ENCODE measurements at places on chromosomes 11 and 22.
A peak's percentile ranks its signal among the peaks of the same experiment; 100 is the strongest.

DNA sequence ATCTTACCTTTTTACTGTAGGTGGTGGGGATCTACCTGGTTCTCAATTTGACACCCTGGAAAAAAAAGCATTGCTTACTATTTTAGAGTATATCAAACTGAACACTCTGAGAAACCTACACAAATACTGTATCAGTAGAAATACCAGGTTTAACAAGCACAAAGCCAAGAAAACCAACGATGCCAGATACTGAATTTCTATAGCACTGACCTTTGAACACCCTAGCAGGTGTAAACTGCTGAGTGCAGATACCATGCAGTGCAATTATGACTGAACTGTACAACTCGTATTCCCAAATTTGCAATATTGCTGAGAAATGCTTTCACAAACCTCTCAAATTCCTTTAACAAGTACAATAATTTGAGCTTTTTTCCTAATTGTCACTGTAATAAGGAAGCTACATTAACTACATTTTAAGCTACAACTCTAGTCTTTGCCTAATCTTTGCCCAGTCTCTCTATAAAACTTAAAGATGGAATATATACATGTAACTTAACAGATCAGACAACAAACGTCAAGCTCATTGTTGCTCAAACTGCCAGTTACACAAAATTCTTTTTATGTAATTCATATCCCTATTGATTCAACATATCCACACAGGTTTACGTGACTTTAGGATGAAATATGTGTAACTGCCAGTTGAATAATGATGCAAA is 8.9 kb downstream of the TAF1D start:
- DNase-seq, result no peak

GRCh38 chr22:19970479-19971275 is 29.1 kb upstream of the TXNRD2 start:
- peak; percentile 47 for DNase-seq

DNA sequence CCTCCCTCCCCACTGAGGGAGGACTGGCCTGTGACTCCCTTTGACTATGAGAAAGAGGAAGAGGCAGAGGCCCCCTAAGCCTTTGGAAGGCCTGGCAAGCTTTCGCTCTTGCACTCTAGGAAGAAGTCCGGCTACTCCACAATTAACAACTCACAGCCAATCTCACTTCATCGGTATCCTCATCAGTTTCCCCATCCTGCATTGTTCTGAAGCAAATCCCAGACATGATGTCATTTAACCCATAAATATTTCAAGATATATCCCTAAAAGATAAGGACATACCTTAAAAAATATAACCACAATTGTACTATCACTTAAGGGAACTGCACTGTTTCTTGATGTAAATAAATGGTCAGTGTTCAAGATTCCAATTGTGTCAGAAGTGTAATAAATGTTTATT is 63.1 kb downstream of the CWC15 start:
- no peak for DNase-seq

GRCh38 chr11:2529173-2529572 is 84.4 kb downstream of the KCNQ1 start:
- DNase-seq, result no peak

DNA sequence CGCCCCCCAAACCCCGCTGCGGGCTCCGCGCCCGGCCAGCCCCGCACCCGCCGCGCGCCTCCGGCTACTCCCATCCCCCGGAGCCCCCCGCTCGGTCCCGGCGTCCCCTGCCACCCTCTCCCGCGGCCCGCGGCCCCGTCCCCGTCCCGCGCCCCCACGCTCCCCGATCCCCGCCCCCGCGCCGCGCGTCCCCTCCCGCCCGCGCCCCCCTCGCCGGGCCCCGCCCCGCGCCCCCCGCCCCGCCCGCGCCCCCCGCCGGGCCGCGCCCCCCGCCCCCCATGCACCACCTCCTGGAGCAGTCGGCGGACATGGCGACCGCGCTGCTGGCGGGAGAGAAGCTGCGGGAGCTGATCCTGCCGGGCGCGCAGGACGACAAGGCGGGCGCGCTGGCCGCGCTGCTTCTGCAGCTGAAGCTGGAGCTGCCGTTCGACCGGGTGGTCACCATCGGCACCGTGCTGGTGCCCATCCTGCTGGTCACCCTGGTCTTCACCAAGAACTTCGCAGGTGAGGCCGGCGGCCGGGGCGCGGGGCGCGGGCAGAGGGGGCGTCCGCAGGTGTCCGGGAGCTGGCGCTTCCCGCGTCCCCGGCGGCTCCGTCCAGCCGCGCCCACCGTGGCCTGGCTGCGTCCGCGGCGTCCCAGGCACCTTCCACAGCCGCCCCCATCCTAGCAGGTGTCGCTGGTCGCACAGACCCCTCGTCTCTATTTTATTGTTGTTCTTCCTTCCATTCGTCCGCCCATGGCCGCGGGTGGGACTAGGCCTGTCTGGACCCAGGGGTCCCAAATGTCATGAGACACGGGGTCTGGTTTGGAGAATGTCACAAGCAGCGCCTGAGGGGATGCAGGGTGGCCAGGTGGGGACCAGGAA is at the start of gene PANX2:
PANX2 (plus strand) TSS at position 279 of the 866 bp plus-strand sequence; CDS start at position 279, 0 bp downstream.
- DNase-seq, result no peak

DNA sequence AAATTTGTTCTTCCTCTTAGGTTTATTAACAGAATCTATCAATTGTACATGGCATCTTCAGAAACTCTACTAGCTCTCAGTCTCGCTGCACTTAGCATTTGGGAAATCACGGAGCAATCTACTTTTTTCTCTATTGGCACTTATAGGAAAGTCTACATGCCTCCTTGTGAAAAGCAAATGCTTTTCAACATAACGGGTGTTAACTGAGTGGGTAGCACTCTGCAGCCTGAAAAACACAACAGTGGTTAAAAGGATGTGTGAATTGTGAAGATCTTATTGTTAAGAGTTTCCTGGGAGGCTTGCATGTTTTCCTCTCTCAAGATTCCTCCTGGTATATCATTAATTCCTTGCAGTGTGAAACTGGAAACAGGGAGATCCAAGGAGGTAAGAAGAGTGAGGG is 204.2 kb upstream of the SESN3 start:
- DNase-seq, result no peak

GRCh38 chr22:26789951-26790350 is 132.6 kb downstream of the MIAT start:
- no peak for DNase-seq

- DNase-seq, result no peak
These were observed 68.5 kb downstream of the SHANK2 start for GRCh38 chr11:71183878-71184277.

- no peak for DNase-seq
These were observed 4.0 kb upstream of the SEC14L2 start for GRCh38 chr22:30392661-30393321.

- no peak for DNase-seq
These were observed 82.5 kb upstream of the TEAD1 start for GRCh38 chr11:12591706-12592105.

GRCh38 chr11:59968395-59968783 is 4.6 kb downstream of the OOSP4A start:
- DNase-seq, result no peak

DNA sequence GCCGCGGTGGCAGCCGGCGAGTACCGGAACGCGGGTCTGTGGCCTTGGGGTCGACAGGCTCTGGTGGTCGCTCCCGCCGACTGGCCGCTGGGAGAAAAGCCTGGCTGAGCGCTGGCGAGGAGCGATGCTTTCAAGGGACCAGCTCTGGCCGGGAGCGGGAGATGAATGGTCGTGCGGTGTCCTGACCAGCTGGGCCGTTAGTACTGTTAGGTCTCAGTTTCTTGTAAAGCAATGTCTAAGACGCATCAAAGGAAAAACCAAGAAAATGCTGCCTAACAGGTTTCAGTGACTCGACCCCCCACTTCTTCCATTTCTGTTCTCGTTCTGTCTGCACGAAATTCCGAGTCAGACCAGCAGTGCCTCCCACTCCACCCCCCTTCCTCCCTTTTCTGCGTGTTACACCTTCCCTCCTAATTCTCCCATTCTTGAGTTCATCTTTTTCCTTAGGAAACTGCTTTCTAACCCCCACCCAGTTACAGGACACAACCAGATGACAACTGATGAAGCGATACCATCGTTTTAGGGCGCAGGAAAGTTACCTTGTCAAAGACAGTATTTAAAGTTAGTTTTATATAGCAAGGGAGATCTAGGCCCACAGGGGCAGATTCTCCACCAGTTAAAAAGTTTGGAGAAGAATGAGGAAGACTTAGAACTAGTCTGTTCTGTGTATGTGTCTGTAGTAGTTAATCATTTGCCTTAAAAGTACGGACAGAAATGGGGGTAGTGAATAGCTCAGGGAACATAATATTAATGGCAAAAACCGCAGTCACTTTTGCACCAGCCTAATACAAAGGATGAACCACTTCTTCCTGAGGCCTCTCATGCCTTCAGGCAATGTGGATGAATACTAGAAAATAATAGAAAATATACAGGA is 1.0 kb downstream of the CUL5 start:
- no peak for DNase-seq

- DNase-seq, result no peak
These were observed 55.9 kb downstream of the PPFIA1 start for GRCh38 chr11:70326365-70326811.

DNA sequence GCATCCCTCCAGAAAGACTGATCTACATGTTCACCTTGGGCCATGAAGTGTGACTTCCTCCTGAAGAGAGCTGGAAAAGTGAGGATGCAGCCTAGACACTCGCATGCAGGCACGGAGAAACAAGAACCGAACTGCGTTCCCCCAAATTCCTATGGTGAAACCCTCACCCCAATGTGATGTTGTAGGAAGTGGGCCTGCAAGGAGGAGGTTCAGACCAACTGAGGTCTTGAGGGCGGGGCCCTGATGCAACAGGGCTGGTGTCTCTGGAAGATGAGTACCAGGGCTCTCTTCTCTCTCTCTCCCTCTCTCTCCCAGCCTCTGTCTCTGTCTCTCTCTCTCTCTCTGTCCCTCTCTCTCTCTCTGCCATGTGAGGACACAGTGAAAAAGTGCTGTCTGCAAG is 501.1 kb downstream of the BRD1 start:
- DNase-seq, result no peak

- no peak for DNase-seq
These were observed 15.7 kb upstream of the IL10RA start for GRCh38 chr11:117970400-117971024.

DNA sequence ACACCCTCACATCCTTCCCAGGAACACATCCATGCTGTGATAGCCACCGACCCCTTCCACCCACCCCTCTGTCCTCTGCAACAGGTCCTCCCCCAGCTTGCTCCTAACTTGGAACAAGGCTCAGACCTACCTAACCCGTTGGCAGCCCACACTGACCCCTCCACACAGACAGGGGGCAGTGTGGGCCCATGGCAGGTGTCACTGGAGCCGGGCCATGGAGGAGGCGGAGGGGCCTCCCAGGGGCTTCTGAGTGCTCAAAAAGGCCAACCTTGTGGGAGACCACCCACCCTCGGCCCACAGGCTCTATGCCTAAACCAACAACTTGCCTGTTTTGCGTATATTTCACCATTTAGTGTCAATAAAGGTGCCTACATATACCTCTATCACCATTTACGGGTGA is 57.0 kb downstream of the CERK start:
- no peak for DNase-seq

GRCh38 chr11:47506373-47506772 is 46.6 kb downstream of the CELF1 start:
- DNase-seq, result no peak

DNA sequence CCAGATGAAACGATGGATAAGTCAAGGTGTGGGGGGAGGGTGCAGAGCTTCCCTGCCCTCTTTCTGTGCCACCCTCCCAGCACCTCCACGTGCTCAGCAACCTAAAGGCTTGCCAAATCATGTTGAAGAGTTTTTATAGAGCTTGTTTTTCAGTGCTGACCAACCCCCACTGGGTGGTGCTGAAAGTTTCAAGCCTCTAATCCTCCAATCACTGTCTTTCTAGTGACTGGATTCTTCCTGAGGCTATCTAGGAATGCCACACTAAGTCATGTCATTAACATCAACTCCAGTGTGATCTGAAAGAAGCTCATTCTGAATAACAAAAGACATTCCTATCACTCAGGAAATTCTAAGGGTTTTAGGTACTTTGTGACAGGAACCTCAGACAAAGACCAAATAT is 382.6 kb downstream of the DYNC2H1 start:
- DNase-seq, result no peak

Data from activated CD8-positive, alpha-beta memory T cell treated with anti-CD3 and anti-CD28 coated beads for 48 hours (primary cell).